Mesenteric fat pad (tissue), 1 donor: ENCODE measurements at places on chromosomes 3 and 15. TPM values are rescaled to one million over a fixed set of nuclear protein-coding genes. Genes with fewer than 3 reads are reported as not detected.

STAB1 gene
- total RNA-seq: 557 TPM

- no peak for DNase-seq
Observed at GRCh38 chr3:74075241-74075640, 450.5 kb upstream of the PDZRN3 start.

DNA sequence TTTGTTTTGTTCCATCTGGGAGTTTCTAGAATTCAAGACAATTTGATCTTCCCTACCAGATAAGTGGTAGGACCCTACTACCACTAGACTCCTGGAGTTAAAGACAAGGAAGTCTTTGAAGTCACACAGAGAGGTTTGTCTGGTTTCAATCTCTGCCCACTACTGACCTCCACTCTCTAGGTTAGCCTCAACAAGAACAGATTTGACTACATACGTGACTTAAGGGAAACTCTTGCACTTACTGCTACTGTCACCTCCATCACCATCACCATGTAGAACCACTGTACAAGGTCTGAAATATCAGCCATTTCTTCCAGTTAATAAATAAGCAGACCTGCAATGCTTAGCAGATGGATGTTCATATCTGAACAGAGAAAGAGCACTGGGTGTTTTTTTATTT, 148.3 kb upstream of the ARHGEF26 start:
- DNase-seq: no peak

DNA sequence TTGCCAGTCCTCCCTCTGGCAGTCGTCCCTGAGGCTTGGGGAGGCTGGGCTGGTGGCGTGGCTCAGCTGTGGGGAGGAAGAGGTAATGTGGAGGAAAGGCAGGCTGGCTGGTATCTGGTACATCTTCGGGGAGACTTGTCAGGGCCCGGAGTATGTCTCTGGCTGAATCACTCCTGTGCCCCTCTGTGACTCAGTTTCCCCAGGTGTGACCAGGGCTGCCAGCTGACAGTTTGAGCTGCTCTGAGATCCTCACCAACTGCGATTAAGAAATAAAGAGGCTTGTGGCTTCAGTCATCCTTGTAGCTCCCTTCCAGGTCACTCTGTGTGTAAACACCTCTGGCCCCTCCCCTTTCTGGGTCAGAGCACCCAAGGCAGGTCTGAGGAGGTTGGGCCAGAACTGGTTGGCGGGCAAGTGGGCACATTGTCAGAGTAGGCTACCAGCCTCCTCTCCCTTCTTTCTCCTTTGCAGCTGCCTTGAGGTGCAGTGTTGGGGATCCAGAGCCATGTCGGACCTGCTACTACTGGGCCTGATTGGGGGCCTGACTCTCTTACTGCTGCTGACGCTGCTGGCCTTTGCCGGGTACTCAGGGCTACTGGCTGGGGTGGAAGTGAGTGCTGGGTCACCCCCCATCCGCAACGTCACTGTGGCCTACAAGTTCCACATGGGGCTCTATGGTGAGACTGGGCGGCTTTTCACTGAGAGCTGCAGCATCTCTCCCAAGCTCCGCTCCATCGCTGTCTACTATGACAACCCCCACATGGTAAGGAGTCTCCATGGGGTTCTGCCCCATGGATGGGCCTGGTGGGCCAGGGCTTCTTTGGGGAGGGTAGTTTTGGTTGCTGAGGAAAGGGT, 3.0 kb downstream of the TEX264 start:
- DNase-seq: peak; percentile 60

- DNase-seq: peak; percentile 78
Observed at GRCh38 chr3:46923559-46924350, 46.2 kb downstream of the PTH1R start.
